Activated CD8-positive, alpha-beta T cell treated with anti-CD3 and anti-CD28 coated beads, Interleukin-2, amount 10 ng/mL, durations not matched to agents 7 days and 5 days (primary cell): ENCODE measurements at places on chromosomes 7 and 10.
A peak's percentile ranks its signal among the peaks of the same experiment; 100 is the strongest.

GRCh38 chr10:108904163-108904838 lies 1019.0 kb downstream of the XPNPEP1 start:
- DNase-seq = no peak

GRCh38 chr7:155928583-155928982 lies 116.3 kb upstream of the SHH start:
- no peak for DNase-seq

DNA sequence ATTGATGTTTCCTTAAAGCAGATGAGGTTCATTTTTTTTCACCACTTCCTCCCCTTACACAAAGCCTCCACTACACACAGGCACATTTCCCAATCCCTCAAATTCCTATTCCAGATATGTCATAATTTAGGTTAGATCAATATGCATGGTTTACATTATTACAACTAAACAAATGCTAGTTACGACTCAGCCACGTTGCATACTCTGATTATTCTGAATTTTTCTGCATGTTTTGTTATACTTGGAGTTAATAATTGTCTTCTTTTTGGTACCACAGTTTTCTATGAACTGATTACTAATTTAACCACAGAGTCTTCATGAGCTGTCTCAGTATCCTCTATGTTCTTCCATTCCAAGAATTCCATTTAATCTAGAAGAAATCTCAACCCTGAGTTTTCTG lies 4.4 kb upstream of the BICC1 start:
- no peak for DNase-seq

- no peak for DNase-seq
Measured at GRCh38 chr10:125107166-125107949, 53.0 kb downstream of the CTBP2 start.

DNA sequence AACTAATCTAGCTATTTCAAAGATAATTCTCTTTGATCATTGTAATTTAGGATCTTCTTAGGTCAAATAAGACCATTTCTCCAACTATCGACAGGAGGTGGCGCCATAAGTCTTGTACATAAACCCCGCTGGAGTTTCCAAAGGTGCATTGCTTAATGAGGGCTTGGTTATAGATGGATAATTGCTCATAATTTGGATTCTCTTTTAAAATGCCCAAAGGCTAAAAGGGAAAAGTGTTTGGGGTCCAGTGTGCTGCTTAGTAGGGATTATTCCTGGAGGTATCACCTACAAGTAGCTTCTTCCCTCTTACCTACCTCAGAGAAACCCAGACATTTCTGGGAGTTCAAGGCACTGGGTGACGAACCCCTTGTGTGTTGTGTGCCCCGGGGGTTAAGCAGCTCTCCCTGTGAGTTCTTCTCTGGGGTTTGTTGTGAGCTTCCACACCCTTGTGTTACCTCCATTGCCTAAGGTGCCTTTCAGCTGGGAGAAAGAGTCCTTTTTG lies 75.2 kb downstream of the PAXIP1 start:
- peak; percentile 88 for DNase-seq

DNA sequence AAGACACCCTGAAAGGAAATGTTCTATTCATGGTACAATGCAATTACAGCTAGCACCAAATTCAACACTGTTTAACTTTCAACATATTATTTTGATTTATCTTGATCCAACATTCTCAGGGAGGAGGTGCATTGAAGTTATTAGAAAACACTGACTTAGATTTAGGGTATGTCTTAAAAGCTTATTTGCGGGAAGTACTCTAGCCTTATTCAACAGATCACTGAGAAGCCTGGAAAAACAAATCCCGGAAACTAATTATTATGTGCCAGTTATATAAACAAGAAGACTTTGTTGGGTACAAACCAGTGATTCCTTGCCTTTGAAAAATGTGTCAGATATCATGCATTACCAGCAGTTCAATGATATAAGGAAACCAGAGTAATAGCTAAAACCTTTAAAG lies 160.1 kb downstream of the CFTR start:
- no peak for DNase-seq

DNA sequence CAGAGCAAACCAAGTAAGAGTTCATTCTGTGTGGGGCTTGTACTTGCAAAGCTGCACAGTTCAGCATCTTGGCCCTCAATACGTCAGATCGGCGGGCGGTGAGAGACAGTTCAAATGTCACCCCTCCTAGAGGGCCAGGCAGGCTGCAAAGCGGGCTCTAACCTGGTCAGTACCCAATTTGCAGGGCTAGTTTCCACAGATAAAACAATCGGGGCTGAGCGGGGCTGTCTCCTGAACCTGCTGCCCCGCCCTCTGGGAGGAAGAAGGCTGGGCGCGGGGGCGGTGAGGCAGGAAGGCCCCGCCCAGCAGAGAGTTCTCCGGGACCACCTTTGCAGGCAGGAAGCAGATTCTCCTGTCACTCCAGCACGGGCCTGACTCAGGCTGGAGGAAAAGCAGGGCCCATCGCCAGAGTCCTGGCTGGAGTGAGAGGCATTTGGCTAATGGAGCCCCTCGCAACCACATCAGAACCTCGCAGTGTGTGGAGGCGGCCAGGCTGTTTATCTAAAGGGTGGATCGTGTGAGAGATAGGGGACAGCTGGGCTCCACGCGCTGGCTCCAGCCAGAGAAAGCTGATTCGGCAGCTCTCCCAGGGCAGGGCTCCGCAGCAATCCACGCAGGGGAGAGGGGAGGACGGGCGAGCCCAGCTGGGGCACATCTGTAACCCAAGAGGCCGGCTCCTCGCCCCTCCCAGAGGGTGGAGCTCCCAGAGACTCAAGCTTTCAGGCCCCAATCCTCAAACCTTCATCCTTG lies 83.1 kb downstream of the SH3PXD2A start:
- DNase-seq = peak; percentile 72

GRCh38 chr10:102195296-102195870 lies 30.7 kb upstream of the ELOVL3 start:
- DNase-seq = no peak

DNA sequence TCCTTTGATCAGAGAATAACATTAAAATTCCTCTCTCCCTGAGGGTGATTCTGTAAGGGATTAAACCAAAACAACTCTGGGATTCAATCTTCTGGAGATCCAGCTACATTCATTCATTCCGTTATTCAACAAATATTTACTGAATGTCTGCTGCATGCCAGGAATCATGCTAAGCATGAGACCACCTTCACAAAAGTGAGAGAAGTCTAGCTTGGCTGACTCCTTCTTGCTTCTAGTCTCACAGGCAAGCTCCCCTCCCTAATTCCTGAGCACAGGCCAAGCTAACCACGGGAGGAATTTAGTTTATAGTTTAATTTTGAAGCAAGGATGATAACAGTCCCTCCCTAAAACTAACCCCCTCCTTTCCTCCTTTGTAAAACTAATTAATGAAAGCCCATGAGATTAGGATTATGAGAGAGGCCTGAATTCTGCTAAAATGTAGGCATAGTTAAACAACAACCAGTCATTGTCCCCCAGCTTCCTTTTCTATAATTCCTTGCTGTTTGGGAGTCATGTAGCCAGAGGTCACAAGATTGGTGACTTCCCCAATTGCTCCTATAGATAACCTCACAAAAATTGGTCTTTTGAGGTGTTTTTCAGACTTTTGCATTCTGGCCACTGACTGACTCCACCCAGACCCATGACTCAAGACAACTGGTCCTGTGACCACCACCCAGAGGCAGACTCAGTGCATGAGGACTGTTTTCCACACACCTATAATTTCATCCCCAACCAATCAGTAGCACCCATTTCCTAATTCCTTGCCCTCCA lies 113.5 kb downstream of the ITGB8 start:
- DNase-seq = no peak

- no peak for DNase-seq
Measured at GRCh38 chr10:97964748-97965147, 65.7 kb downstream of the CRTAC1 start.

DNA sequence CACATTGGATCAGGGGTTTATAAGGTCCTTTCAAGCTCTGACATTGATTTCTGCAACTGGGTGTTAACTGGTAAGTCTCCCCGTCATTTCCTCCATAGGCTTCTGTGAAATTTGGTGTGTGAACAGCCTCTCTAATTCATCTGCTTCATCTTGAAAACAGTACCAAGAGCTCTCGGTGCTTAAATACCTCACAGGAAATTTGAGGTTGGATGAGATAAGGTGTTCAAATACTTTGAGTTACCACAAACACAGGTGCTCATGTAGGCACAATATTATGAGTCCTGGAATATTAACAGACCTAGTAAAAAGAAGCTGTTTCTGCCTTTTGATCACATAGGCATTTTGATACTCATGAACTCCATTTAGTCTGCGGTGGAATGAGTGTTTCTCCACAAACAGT lies 85.2 kb downstream of the RTKN2 start:
- peak; percentile 71 for DNase-seq

DNA sequence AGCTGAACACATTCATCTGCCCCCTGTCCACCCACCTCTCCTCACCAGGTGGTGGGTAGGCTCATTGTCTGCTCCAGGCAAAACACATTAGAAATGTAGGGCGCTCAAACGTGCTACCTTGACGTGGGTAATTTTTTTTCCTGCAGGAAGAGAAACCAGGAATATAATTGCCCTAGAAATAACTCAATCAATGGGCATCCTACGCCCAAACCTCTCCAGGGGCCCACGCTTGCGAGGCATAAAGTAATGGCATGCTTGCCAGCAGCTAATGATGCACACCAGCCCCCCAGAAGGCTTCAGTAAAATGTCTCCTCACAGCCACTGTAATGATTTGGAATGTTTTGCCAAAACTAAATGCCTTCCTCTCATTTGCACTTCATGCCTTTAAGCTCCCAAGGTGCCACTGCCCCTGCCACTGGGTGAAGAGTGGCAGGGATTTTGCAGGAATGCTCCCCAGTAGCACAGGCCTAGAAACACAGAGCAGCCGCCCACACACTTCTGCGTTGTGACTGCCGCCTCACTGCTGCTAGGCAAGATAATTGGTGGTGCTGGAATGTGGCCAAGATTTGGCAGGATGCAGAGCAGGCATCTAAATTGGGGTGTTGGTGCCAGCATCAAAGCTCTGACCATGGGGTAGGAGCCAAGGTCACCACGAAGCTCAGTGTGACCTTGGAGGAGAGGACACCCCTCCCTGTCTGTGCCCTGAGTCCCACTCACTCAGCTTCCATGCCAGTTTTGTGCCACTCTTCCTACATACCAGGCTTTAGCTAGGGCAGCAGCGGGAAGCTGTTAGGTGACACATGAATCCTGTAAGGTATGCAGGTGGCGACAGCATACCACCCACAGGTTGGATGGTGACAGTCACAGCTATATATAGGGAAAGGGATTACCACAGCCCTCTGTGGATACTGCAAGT lies 48.7 kb upstream of the PPP1R3C start:
- no peak for DNase-seq

DNA sequence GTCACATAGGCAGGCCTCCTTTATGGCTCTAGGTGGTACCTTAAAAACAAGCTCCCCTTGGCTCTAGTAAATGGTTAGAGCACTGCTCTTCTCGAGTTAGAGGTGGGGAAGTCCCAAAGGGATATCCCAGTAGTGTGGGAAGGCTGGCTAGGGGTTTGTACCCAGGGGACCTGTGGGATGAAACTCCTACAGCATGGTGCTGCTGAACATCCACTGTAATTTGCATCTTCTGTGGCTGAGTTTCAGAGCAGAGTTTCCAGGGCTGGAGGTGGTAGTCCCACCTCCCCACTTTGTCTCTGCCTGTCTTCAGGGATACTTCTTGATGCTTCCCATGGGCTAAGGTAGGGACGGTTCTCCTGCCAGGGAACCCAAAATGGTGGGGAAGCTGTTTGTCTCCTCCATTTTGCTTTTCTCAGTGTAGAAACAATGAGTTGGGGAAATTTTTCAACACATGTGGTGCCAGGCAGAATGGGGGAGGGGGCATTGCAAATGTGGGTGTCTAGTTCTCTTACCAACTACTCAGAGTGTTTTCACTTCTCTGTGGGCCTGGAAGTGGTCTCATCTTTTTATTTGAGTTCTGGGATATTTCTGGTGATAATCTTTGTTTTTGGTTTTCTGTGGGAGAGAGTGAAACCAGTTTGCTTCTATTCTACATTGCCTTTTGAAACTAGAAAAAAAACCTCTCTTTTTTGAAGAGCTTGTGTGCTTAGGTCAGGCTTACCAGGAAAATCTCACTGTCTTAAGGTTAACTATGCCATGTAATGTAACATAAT lies 36.3 kb downstream of the SCART1 start:
- DNase-seq = no peak

- DNase-seq = no peak
Measured at GRCh38 chr7:45389073-45389872, 184.9 kb upstream of the ADCY1 start.

- DNase-seq = no peak
Measured at GRCh38 chr7:155260498-155260872, 37.2 kb upstream of the INSIG1 start.

GRCh38 chr7:134648456-134648855 lies 1.8 kb downstream of the BPGM start:
- DNase-seq = no peak

- DNase-seq = no peak
Measured at GRCh38 chr7:77532247-77532646, 4.8 kb upstream of the PTPN12 start.

DNA sequence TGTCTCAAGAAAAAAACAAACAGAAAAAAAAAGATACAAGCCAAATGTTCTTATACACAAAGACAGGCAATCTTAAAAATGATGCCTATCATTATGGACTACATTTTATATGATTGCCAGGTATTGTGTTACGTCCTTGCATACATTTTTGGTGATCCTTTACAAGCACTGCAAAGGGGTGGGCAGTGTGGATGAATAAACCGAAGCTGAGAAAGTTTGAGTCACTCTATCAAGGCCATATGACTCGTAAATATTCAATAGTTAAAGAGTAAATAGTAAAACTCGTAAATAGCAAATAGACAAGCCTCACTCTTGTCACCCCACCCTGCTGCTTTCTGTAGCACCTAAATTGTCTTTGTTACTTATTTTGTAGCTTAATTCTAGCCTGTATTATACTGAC lies 326.2 kb downstream of the FRMD4A start:
- DNase-seq = no peak

DNA sequence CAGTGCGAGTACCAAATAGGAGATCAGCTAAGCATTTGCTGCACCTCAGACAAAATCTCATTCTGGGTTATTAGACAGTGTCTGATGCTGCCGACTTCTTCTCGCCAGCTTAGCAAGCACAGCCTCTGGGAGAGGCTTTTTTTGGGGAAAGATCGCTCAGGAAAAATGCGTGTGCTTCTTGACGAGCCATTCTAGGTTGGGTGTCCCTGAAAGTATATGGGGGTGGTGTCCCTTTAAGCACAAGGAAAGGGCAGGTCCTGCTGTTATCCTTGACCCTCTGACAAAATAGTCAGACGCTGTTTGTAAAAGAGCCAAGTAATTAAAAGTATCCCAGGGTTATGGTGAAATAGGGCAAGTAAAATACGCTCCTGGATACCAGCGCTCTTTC lies 540.1 kb upstream of the FZD8 start:
- DNase-seq = no peak

DNA sequence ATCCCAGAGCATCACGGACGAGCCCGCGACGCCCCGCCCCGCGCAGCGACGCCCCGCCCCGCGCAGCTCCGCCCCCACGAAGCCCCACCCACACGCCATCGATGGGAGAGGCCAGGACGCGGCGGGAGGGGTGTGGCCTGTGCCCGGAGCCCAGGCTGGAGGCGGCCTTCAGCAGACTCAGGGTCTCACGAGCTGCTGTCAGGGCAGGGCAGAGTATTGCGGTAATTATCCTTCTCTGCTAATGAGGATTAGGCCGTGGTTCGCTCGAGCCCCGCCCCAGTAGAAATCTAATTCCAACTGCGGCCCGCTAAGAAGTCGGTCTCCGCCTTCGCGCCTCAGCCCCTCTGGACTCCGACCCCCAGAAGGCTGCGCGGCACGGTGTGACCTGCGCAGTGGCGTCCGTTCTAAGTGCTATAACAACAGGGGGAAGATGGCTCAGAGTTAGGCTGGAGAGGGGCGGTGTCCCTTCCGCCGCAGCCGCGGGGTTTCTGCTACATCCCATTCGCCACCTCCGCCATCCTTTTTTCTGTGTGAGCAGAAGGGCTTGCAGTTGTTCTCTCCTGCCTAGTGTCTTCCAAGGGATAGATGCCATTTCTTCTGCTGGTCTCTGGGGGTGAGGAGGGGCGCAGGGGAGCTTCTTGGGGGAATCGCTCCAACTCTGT lies 337 bp upstream of the NT5C3A start:
- peak; percentile 93 for DNase-seq
